ENCODE measurements at places on chromosomes 5 and 9.

DNA sequence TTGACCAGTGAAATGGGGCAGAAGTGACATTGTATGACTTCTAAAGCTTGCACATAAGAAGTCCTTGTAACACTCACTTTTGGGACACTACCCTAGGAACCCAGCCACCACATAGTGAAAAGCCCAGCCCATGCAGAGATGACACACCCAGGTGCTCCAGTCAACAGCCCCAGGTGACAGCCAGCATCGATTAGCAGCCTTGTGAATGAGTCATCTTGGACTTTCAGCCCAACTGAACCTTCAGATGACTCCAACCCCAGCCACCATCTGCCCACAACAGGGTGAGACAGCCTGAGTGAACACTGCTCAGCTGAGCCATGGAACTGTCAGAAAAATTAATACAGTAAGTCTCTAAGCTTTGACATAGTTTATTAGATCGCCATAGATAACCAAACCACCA lies 458.6 kb downstream of the ZSWIM6 start:
- no peak for DNase-seq

DNA sequence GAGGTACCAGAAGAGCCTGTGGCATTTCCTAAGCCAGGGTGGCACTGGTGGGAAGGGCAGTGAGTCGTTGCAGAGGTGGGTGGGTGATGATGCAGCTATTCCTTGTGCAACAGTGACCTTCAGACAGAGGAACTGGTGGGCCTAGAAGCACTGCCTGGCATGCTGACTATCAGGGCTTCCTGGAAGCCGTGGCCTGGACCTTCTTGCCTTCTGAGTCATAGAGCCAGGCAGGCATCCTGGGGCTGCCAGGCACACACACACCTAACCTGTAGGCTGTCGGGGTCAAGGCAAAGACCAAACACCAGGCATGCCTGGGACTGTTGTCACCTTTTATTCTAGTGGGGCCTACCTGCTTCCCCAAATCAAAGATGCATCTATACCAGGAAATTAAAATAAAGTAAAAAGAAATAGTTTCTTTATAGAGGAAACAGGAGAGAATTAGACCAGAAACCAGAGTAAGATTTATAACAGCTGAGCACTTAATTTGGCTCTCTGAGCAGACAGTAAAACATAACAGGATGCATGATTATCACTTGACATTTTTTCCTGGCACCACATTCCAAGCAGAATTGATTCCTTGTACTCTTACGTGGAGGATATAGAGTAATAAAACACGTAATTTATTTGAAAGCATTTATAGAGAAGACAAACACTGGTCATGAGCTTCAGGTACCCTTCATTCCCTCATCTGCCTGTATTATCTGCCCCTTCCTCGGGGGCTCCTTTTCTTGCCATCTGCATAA lies 25.1 kb downstream of the NANS start:
- DNase-seq = peak; percentile 16

GRCh38 chr5:112025757-112026156 lies 268.8 kb upstream of the NREP start:
- no peak for DNase-seq

DNA sequence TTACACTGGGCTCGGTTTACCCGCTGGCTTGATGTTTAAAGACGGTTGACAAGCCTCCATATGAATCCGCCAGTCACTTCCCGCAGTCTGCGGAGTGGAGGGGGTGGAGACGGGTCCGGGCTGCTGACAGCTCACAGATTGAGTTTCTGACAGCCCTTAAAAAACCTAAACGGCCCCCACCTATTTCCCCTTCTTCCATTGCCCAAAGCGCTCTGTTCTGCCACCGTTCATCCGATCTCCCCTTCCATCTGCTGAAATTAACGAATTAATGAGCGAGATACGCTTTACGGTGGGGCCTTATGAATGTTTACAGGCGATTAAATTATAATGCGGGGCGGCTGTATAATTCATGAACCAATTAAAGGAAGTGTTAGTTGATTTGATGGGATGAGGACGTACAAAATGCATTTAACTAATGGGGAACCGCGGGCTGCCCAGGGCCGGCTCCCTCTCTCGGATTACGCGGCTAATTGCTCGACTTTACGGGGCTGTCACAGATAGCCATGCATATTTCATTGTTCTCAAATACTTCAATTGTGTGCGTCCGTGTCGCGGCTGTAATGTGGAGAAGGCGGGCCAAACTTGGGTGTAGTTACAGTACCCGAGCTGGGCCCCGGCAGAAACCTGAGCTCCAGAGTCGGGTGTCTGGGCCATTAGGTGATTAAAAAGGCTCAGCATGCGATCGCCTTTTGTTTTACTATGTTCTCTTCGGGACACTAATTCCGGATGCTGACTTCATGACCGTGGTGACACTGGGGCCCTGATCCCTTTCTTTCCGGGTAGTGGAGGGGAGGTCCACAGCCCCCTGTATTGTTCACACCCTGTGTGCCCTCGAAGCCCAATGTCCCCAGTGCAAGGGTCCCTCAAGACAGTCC lies 74.9 kb downstream of the GTF3C4 start:
- DNase-seq = no peak

DNA sequence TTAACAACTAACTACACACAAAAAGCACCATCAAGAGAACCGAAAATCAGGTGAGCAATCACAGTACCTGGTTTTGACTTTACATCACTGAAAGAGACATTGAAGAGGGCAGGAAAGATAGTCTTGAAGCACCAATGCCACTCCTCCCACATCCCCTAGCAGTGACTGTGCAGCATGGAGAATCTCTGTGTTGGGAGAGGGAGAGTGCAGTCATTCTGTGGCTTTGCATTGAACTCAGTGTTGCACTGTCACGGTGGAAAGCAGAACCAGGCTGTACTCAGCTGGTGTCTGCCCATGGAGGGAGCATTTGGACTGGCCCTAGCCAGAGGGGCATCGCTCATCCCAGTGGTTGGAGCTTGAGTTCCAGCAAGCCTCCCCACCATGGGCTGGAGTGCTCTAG lies 40.4 kb downstream of the C5 start:
- no peak for DNase-seq

GRCh38 chr5:139745800-139746690 lies 49.6 kb upstream of the PSD2 start:
- DNase-seq = peak; percentile 88

DNA sequence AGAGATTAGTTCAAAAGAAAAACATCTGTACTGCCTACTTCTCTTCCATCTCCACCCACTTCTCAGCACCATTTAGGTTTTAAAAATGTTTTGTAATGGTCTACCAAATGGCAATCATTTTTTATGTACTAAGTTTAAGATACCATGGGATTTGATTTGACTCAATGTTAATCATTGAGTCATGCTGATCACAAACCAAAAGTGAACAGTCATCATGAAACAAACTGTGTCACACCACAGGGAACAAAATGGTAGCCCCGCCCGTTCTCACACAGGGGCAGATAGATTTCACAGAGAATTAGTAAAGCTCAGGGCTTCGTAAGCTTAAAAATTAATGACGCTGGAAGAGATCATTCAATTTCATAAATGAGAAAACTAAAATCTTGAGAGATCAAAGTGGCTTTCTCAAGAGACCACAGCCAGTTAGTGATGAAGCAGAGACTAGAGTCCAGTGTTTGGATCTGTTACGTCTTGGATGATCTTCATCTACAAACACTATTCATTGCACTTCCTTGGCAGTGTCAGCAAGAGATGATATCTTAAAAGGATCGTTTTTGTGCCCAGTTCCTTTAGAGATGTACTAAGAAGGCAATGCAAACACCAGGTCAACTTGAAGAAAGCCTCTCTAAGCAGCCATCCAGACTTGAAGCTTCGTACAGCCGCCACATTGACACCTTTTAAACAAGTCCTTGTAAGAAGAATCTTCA lies 33.9 kb upstream of the TRIO start:
- DNase-seq = peak; percentile 48

DNA sequence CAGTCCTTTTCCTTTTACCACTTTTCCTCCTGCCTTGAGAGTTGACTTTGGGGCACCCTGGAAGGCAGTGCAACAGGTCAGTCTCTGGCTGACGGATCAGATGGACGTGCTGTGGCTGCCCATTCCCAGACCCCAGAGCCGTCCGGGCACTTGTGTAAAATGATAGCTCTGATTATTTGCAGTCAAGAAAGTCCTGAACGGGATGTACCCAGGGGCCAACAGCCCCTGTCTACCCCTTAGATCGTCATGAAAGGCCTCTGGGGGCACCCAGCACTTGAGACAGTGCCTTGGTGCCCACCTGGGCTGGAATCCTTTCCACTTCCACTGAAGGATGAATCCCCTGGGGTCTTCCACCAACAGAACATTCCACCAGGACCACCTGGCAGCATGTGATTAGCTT lies 17.7 kb upstream of the ANGPTL2 start:
- no peak for DNase-seq

DNA sequence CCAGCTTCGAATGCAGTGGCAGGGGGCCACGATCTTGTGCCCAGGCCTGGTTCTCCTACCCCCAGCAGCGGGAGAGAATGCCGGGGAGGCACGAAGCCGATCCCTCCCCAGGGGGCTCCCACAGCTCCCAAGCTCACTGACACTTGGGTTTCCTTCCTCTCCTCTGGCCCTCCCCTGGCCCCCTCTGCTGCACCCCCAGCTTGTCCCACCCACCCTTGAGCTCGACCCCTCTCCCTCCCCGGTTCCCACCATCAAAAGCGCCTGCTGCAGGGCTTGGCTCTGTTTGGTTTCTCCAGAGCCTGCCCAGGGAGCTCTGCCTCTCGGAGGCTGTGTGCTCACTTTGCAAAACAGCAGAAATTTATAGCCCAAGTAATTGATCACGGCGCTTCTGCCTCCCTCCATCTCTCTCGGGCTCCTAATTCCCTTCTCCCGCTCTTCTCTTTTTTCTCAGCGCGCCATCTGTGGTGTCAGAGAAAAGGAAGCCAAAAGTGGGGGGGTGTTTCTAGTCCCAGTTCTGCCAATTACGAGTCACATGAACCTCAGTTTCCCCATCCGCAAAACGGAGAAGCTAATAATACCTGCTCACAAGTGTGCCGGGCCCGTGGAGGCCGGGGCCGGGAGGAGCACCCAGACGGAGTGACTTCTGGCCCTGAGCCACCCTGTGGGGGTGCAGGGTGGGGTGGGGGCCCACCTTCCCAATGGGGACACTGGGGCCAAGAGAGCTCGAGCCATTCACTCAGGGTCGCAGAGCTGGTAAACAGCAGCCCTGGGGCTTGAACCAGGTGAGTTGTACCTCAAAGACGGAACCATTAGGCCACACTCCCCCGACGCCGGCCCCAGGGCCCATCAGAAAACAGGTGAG lies 141.2 kb upstream of the IER5L start:
- peak; percentile 50 for DNase-seq

- DNase-seq = no peak
Observed at GRCh38 chr9:77981332-77981731, 50.3 kb downstream of the GNAQ start.

- DNase-seq = no peak
Observed at GRCh38 chr5:158485047-158485446, 614.7 kb downstream of the EBF1 start.

DNA sequence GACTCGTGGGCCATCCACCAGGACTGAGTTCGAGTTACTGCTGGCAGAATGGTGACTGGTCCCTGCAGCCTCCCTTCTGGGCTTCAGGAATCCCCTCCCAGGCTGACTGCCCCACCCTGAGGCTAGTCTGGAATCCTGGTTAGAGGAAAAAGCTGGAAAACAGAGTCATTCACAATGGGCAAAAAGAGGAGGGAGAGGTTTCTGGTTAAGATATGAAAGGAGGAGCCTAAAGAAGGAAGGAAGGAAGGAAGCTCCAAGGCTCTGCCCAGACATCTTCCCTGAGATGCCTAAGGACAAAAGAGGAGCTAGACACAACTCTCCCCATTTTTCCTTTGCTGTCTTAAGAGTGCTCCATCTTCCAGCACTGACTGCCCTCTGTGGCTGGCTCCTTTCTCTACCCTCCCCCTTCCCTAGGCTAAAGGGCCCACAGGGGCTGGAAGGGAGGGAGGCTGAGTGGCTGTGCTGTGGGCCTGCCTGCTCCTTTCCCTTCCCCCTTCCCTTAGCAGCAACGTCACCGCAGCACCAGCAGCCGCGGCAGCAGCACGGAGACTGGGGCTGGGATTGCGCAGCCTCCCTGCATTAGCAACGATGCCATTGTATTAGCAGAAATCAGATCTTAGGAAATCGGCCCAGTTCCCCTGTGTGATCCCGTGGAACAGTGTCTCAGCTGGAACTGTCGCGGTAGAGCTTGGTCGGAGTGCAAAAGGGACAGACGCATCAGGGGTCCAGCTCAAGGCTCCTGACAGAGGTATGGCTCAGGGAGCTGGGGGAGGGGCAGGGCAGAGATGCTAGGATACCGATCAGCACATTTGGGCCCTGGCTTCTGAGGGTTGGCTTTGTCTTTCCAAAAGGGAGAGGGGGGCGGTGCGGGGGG lies 48.7 kb downstream of the RUSC2 start:
- peak; percentile 91 for DNase-seq

- DNase-seq = no peak
Observed at GRCh38 chr5:157356576-157356975, 90.7 kb downstream of the CYFIP2 start.

- peak; percentile 3 for DNase-seq
Observed at GRCh38 chr5:30279237-30279636, 914.2 kb upstream of the CDH6 start.

- peak; percentile 25 for DNase-seq
Observed at GRCh38 chr5:161085056-161085455, 233.0 kb upstream of the ATP10B start.

- DNase-seq = no peak
Observed at GRCh38 chr9:2591967-2592366, 29.6 kb upstream of the VLDLR start.

- peak; percentile 20 for DNase-seq
Observed at GRCh38 chr5:179371121-179371510, 25.9 kb upstream of the ADAMTS2 start.

DNA sequence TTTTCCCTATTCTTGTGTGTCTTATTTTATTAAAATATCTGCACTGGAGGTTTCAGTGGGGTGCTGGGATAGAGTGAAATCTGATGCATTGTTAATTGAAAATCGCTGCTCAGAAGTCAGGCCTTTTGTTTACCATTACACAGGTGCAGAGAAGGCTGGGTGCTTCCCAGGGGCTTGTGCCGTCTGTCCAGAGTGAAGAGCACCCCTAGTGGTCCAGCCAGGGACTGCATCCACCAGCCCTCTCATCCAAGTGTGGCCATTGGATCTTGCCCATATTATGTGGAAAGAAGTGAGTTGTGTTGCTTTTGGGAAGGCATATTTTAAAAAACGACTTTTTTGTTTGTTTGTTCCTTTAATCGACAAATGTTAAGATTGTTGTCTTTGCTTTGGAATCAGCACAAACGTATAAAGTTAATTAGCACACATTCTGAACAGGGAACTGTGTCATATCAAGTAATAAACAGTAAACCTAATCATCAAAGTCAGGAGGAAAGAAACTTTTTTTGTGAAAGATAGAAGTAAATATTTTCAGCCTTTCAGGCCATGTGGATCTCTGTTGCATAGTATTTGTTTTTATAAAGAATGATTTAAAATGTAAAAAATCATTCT lies 315.6 kb downstream of the MTRR start:
- peak; percentile 11 for DNase-seq

Measured in fibroblast of skin of abdomen (primary cell).